CD4-positive, alpha-beta memory T cell (primary cell): ENCODE measurements at places on chromosomes 5 and 9. TPM values are rescaled to one million over a fixed set of nuclear protein-coding genes. Genes with fewer than 3 reads are reported as not detected.

GRCh38 chr5:178093134-178093533 is 20.2 kb upstream of the N4BP3 start:
- DNase-seq, result no peak

DNA sequence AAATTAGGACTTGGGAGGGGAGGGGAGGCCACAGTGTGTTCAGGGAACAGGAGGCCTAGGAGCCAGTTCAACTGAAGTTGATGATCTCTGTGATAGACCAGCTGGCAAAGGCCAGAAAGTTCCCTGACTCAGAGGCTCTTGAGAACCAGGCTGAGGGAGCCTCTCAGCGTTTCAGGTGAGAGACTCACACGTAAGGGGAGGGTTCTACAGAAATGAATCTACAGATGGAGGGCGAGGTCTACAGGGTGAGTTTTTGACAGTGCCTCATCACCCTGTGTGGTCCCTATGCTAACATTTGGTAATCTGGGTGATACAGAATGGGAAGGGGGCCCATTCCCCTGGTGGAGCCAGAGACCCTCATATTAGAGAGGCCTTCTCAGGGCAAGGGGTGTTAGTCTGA is 32.0 kb downstream of the ENHO start:
- no peak for DNase-seq

NIM1K gene
- 0.28 TPM for total RNA-seq

- DNase-seq, result no peak
Measured at GRCh38 chr9:72675586-72675985, 154.2 kb downstream of the TMC1 start.

DNA sequence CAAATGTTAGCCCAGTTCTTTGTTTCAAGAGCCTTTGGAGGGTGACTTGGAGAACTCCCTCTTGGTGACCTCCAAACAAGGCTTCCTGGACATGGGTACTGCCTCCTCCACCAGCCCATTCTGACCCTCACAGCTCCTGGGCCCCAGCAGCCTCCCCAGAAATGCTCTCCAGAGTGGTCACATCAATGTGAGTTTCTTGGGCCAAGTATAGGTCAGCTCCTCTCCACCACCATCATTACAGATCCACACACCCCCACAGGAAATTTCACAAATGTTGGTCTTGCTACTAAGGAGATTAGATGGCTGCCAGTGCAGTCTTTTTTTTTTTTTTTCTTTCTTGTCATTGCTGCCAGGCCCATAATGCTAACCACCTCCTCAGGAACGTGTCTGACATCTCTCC is 410.7 kb downstream of the DTWD2 start:
- no peak for DNase-seq

- DNase-seq, result no peak
Measured at GRCh38 chr5:150490754-150491153, 17.2 kb upstream of the NDST1 start.

IRX1 gene
- not detected for total RNA-seq

GTF3C4 gene
- total RNA-seq, result 13.2 TPM

GRCh38 chr5:151651997-151652645 is 34.6 kb downstream of the SPARC start:
- DNase-seq, result peak; percentile 59

DNA sequence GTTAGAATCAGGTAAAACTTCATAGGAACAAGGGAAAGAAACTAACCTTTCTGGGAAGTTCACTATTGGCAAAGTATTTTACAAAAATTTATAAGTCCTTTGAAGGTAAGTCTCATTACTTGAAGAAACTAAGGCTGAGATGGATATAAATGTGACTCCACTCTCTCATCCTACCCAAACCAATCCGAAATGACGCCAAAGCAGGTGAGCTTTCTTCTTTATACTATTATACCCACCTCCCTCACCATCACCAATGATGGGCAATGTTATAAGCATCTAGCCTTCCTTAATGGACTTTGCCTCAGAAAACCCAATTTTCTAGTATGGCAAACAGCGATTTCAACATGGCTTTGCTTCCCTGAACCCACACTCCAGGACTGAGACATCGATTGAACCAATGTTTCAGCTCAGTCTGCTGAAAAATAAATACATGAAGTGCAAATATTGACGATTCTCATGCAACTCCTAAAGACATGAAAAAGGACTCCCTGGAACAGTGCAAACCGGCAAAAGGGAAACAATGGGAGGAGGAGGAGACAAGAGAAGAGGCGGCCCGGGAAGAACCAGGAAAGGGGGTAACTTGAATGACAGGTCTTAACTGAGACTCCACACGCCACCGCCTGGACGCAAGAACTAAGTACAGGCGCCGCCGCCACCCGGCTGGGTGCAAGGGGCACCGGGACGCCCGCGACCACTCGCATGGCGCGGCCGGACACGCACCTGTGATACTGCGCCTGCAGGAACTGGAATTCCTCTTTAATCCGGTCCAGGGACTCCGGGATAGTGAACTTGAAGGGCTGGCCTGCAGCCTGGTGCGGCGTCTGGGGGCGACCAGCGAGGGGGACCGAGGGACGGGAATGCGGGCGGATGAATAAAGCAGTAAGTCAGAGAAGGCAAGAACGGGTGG is 2.5 kb downstream of the TLE1 start:
- DNase-seq, result no peak
